ENCODE measurements at places on chromosomes 1 and 21.

GRCh38 chr1:156920233-156921052 lies at the start of gene LRRC71:
Gene LRRC71, plus strand, starts transcription at chr1:156920632. Its CDS starts 172 bp downstream, at chr1:156920804.
- peak; percentile 68 for DNase-seq

- no peak for DNase-seq
Observed at GRCh38 chr1:17995480-17995879, 112.1 kb upstream of the IGSF21 start.

DNA sequence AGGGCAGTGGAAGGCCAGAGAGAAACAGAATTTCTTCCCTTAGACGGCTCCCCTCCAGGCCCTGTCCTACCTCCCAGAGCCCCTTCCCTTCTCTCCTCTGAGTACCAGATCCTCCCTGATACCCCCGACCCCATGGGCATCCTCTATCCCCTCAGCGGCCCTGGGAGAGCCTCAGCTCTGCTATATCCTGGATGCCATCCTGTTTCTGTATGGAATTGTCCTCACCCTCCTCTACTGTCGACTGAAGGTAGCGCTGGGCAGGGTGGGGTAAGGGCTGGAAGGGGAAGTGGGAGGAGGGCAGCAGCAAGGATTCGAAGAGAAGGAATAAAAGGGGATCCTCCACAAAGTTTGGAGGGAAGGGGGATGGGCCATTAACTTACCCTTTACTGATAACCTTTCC lies 2.7 kb downstream of the FCER1G start:
- no peak for DNase-seq

DNA sequence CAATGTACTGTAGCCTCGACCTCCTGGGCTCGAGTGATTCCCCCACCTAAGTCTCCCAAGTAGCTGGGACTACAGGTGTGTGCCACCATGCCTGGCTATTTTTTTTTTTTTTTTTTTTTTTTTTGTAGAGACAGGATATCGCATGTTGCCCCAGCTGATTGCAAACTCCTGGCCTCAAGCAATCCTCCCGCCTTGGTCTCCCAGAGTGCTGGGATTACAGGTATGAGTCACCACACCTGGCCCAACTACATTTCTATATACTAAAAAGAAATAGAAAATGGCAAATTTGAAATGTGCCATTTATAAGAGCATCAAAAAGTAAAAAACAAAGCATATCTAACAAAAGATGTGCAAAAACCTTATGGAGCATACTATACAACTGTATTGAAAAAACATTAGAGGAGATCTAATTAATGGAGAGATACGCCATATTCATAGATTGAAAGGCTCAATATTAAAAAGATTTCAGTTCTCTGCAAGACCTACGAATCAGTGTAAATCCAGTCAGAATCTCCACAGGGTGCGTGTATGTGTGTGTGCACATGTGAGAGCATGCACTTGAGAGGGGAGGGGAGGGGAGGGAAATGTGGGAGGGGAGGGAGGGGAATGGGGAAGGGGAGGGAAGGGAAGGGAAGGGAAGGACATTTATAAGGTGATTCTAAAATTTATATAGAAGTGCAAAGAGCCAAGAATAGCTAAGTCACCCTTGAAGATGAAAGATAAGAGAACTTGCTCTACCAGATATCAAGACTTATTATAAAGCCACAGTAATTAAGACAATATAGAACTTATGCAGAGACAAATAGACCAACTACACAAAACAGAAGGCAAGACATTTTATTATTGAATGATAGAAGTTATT lies 15.5 kb upstream of the PADI4 start:
- DNase-seq, result no peak

DNA sequence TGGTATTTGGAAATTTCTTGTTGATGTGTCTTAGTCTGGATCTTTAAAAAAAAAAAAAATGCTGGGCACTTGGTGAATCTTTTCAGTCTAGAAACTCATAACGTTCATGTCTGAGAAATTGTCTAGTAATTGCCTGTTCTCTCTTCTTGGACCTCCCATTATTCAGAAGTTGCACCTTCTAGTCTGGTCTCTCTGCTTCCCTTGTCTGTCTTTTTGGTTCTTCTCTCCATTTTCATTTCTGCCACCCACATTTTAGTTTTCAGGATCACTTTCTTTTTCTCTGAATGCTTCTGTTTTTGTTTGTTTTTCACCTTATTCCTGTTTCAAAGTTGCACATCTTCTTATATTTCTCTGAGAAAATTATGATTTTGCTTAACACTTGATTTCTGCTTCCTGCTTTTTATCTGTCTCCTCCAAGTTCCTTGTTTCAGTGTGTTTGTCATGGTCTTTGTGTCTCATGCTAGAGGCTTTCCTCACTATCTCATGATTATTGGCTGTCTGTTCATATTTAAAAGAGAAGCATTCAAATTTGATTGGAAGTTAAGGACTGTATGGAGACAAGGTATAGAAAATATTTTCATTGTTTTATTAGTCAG lies 21.3 kb downstream of the BACE2 start:
- DNase-seq, result no peak

DNA sequence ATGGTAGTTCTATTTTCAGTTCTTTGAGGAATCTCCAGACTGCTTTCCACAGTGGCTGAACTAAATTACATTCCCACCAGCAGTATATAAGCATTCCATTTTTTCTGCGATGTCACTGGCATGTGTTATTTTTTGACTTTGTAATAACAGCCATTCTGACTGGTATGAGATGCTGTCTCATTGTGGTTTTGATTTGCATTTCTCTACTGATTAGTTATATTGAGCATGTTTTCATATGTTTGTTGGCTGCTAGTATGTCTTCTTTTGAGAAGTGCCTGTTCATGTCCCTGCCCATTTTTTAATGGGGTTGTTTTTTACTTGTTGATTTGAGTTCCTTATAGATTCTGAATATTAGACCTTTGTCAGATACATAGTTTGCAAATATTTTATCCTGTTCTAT lies 87.9 kb downstream of the RPS6KC1 start:
- DNase-seq, result no peak

- peak; percentile 46 for DNase-seq
Observed at GRCh38 chr1:222653178-222653827, 35.4 kb downstream of the MIA3 start.

DNA sequence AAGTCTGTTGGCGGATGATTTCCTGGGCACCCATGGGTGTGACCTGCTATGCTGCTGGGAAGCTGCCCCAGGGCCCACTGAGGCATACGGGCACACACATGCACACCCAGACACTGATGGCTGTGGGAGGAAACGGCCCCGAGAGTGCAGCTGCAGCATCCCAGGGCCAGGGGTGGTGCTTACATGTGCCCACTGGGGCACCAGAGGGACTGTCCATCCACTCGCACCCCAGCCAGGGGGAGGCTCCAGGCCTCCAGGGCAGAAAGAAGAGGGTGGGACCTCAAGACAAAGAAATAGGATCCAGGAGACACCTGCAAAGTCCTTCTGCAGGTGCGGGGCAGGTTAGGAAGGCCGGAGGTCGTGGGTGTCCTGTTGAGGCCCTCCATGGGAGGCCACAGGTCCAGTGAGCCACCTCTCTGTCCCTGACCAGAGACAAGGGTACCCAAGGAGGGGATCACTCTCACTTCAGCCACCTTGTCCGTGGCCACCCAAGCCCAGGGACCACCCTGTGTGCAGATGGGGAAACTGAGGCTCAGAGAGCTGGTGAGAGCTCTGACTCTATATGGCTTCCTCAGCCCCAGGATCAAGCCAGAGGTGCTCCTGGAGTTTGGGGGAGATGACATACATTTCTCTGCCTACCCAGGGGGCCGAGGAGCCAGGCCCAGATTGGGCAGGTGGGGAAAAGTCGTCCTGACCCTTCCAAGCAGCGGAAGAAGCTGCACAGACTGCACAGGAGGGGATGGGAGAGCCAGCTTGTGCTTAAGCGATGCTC lies 57.1 kb downstream of the WNT9A start:
- DNase-seq, result peak; percentile 14

- DNase-seq, result no peak
Observed at GRCh38 chr1:22107126-22107525, 35.8 kb downstream of the WNT4 start.
